GM06990 (cell line): ENCODE measurements at places on chromosomes 12 and 14.

DNA sequence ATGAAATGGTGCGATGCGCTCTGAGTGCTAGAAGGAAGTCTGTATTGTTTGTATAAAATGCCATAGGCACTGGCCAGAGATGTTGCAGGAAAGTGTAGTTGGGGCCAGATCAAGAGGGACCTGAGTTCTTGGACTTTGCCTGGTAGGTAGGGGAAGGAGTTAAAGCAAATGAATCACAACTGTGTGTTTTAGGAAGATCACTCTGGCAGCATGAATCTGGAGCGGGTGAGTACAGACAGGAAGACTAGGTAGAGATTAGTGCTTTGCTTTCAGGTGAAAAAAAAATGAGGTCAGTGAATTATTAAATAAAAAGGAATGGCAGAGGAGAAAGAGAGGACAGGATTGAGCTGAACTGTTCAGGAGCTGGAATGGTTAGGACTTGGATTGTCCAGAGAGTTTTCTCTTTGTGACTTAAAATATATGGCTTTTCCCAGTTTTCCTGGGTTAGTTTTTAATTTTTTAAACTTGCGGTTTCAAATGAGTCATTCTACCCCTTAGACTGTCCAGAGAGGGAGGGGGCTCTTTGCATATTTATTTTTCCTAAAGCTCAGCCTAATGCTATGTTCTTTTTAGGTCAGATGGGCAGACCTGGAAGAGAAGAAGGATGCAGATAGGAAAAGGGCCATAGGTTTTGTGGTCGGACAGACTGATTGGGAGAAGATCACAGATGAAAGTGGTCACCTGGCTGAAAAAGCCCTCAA lies 41.1 kb downstream of the PROX2 start:
- DNase-seq, result no peak

DNA sequence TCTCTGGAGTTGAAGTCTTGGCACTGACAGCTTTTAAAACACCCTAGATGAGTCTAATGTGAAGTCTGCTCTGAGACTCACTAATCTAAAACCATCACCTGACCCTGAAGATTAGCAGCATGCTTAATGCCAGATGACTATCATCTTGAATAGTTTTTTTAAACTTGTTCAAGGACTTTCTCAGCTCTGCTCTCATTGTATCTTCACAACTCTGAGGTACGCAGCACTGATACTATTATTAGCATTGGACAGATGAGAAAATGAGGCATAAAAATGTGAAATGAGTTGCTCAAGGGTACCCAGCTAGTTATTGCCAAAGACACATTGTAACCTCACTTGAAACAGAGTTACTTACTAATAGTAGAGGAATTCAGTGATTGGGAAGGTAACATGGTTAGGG lies 4.8 kb downstream of the SLC38A1 start:
- peak; percentile 41 for DNase-seq

- no peak for DNase-seq
Measured at GRCh38 chr14:96594961-96595360, 92.8 kb downstream of the PAPOLA start.

- DNase-seq, result no peak
Measured at GRCh38 chr14:24130717-24131548, 474 bp downstream of the FITM1 start.

- no peak for DNase-seq
Measured at GRCh38 chr12:1855241-1855640, 34.9 kb downstream of the LRTM2 start.

DNA sequence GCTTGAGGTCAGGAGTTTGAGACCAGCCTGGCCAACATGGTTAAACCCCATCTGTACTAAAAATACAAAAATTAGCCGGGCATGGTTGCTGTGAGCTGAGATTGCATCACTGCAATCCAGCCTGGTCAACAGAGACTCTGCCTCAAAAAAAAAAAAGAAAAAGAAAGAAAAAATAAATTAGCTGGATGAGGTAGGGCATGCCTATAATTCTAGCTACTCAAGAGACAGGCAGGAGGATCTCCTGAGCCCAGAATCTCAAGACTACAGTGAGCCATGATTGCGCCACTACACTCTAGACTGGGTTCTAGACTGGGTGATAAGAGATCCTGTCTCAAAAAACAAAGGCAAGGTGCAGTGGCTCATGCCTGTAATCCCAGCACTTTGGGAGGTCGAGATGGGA lies 16.9 kb downstream of the PPP4R3A start:
- no peak for DNase-seq

DNA sequence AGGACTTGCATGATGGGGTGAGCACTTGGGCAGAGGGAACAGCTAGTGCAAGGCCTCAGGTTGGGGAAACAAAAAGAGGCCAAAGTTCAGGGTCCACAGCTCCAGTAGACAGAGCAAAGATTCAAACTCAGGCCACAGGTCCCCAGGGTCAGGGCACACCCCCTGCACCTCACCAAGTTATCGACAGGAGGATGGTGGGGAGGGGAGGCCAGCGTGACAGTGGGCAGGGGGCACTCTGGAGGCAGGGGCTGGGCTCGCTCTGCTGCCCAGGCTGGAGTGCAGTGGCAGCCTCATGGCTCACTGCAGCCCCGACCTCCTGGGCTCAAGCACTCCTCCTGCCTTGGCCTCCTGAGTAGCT lies 32.4 kb upstream of the ULK1 start:
- no peak for DNase-seq

DNA sequence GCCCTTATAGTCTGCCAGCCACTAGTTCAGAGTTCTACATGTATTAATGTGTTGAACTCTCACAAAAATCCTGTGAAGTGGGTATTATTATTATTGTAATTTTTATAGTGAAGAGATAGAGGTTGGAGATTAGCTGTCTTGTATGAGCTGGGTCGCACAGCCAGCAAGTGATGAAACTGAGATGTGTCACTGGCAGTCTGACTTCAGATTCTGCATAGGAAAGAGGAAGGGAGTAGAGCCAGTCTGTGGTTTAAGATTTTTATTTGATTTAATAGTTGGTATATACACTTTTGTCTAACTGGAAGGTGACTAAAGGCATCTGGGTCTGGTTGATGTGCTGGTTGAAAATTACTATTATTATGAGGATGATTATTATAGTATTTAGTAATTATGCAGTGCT lies 5.8 kb upstream of the FRS2 start:
- DNase-seq, result no peak

DNA sequence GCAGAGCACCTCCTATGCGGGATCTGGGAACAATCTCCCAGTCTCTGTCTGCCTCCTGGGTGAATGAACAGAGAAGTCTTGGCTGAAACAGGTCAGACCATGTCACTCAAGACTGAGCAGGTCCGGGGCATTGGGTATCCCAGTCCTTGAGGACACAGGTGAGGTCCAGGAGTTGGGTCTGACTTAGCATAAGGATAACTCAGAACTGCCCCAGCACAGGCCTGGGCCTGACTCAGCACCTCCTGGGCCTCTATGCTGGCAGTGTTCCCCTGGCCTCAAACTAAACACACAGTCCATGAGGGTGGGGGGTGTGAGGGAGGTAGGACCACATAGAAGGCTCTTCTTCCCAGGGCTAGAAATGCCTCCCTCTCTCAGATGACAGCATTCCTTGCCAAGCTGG lies 1.5 kb upstream of the SDR9C7 start:
- DNase-seq, result no peak

GRCh38 chr12:57049119-57049446 lies 846 bp downstream of the MYO1A start:
- DNase-seq, result no peak

DNA sequence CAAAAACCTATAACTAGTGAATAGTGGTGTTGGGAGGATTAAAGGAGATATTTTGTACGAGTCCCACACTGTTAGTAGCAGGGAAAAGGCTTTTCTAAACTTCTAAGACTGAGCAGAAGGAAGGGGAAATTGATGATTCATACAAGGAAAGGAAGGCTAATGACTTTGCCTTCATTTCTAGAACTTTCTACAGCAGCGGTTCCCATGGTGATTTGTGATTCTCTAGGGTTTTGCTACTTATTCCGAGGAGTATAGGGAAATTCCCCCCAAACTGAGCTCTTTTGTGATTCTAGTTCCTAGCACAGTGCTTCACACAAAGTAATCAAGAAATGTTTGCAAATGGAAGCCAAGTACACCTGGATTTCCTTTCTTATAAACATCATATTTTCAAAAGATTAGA lies 23.8 kb upstream of the PWP1 start:
- DNase-seq, result no peak

DNA sequence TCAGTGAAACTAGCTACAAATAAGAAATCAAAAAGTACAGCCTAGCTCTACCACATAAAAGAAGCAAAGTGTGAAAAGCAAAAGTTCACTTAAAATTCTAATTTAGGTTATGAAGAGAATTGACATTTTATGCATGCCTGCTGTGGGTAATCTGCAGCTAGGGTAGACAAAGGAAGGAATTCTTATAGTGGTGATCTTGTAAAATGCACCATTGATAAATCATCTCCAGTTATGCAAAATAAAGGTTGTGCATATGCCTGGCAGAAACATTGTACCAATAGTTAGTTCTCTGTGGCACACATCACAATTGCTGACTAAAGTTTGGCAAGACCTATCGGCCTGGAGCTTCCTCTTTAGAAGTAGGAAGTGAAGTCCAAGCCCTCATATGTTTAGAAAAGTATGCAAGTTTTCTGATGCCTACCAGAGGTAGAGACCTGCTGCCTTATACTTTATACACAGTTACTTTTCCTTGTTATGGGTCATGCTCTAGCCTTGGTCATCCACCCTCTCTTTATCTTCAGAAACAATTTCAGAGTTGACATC lies 78.3 kb downstream of the TSHR start:
- no peak for DNase-seq

DNA sequence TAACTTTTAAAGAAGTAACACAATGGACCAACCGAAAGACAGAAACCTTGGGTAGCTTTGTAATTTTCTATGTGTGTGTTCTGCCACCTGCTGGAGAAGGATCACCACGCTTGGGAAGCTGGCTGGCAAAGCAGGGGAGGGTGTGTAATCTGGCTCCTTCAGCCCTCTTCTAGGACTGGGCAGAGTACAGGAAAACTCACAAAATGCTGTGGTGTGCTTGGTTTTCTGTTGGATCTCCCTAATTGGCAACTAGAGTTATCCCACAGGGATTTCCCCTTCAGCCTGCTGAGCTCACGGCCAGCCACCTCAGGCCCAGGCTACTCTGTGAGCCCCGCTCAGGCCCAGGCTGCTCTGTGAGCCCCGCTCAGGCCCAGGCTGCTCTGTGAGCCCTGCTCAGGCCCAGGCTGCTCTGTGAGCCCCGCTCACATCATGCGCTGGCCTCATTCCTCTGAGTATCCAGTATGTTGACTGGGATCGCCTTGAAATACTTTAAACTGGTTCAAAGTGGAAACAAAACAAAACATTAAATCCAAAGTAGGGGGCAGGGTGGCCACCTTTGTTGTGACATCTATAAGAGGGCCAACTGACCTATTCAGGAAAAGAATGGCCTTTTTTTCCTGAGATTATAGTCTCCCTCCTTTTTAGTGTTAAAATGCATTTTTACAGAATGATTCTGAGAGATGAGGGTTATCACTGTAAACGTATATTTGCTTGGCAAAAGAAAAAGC lies 52.0 kb upstream of the RNU6-8 start:
- peak; percentile 6 for DNase-seq

DNA sequence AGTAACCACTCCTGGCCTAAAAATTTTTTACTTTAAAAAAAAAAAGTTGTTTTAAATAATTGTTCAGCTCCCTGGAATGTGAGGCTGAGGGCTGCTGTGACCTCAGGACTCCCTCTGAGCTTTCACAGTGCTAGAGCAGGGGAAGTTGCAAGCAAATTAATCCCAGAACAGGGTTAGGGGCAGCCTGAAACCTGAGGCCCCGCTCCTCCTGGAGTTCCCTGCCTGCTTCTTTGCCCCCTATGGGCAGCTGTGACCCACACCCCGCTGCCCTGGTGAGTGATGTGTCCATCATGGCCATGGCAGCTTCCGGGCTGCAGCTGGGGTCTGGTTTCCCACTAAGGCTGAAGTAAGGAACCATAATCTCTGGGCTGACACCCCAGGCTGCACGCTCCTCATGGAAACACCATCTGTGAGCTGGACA lies 9.5 kb downstream of the RITA1 start:
- DNase-seq, result no peak

DNA sequence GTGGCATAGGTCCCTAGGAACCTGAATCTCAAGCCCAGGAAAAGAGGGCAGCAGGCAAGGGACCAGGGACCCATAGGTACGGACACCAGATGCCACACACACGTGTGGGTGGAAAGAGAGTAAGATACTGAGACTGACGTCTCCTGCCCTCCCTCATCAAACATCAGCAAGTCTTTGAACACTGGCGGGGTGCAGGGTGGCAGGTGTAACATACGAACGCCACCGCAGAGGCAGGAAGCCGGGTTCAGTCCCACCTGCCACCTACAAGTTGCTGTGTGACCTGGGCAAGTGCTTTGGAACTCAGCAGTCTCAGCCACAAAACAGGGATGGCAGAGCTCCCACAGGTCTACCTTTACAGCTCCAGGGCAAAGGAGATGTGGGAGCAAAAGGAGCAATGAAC lies 11.1 kb downstream of the ACTN1 start:
- no peak for DNase-seq

DNA sequence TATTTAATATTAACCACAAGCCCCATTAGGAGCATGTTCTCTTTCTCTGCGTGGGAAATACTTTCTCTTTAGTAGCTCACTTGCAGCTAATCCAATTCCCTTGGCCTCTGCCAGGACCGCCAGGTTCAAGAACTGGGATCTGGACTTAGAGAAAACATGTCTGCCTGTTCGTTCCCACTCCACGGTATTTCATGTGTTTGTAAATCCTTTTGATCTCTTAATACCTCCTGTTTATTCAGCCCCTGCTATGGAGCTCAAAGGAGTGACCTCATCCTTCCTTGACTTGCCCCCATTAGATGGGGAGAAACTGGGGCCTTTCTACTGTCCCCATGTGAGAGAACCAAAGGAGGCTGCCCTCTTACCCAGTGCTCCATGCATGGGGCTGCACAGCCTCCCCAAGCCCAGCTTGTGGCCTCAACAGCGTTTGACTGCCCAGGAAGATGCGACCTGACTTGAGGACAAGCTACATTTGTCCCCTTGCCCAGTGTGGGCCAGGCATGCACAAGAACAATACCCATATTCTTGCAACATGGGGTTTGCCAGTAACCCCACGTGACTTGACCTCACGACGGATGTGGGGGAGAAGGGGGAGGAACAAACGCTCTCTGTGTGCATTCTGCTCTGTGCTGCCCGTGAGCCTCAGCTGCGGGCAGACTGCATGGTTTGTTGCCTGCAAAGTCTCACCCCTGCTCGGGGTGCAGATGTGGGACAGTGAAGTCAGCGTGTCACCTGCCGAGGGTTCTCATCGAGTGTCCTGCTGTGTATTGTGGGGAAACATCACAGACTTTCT lies 30.3 kb downstream of the CD9 start:
- DNase-seq, result no peak

DNA sequence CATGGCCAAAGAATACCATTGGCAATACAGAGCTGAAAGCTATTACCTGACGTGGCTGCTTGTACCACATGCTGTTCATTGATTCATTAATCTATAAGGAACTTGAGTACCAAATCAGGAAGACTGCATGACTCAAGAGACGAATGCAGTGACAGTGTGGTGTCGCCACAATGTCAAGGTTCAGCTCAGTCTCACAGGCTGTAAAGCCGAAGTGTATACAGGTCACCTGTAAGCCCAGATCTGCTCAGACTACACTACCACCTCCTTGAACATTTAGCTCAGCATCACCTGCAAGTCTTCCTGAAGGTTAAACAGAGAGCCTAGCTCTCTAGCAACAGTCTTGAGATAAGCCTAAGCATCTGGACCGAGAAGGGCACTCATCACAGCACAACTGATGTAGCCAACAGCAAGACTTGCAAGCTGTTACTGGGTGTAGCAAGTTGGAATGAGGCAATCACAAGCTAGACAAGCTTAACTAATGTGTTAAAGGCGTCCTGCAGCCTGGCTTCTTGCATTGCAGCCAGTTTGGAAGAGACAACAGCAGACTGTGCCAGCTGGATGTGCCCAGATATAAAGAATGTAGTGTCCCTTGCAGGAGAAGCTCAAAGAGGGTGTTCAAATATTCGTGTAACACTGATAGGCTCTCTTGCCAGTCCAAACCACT lies 21.0 kb downstream of the TMTC1 start:
- no peak for DNase-seq
